CMK (cell line): ENCODE measurements at places on chromosomes 6 and 20.

- DNase-seq, result no peak
Measured at GRCh38 chr6:125050663-125051318, 88.6 kb downstream of the RNF217 start.

- DNase-seq, result no peak
Measured at GRCh38 chr6:151822252-151823111, 15.0 kb downstream of the ESR1 start.

GRCh38 chr6:105324386-105324950, 78.4 kb downstream of the PREP start:
- DNase-seq, result no peak

DNA sequence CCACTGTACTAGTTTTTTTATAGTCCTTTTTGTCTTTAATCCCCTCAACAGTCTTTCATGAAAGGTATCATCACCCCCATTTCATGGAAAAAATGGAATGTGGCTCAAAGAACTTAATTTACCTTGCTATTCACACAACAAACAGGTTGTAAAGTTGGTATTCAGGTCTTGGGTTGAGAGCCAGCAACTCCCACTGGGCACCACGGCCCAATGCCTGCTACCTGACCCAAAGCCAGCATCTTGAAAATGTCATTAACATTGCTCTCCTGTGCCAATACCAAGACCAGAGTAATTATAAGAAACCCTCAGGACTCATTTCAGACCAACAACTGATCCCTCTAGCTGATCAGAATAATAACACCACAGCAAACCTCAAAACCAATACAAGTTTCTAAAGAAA, 75.7 kb downstream of the METTL24 start:
- no peak for DNase-seq

DNA sequence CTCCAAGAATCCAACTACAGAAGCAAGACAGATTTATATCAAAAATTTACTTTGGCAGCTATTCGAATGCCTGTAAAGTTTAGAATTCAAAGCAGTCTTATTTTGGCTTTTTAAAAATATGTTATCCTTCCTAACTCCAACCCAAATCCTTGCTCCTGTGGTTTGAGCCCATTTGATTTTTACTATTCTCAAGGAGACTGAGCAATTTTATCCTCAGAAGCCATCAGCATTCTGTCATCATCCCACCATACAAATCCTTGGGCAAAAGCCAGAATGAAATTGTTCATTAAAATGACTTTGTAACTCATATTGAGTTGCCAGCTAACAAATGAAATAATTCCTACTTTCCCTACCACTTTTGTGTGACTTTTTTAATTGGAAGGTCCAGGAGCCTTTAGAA, 392.8 kb downstream of the ADGRB3 start:
- DNase-seq, result no peak

DNA sequence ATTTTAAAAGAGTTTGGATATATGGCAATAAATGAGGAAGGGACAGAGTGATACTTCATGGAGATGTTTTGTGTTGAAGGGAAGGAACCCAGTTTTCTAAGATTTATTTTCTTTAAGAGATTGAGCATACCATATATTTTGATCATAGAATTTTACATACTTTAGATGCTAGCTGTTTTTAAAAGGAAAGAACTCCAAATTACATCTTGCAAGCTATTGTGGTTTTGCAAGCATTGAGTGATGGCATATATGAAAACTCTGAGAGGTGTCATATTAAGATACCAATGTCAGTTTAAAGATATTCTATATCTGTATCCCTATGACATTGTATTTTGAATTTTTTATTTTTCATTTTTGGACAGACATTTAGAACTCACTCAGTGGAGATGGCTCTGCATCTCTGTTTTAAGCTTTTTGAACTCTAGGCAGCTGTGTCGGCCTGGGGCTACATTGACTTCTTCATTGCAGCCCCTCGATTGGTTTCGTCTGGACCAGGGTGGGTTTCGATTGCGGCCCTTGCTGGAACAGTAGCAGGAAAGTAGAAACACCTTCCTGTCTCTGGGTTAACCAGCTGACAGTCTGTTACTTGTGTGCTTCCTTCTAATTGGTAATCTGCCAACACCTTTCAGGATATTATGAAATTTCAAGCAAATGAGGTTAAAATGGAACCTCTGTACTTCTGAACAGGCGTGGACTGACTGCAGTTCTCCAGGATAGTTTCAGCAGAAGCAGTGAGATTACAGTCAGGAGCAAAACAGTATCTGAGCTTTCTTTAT, 14.0 kb downstream of the IGF2R start:
- DNase-seq, result no peak

DNA sequence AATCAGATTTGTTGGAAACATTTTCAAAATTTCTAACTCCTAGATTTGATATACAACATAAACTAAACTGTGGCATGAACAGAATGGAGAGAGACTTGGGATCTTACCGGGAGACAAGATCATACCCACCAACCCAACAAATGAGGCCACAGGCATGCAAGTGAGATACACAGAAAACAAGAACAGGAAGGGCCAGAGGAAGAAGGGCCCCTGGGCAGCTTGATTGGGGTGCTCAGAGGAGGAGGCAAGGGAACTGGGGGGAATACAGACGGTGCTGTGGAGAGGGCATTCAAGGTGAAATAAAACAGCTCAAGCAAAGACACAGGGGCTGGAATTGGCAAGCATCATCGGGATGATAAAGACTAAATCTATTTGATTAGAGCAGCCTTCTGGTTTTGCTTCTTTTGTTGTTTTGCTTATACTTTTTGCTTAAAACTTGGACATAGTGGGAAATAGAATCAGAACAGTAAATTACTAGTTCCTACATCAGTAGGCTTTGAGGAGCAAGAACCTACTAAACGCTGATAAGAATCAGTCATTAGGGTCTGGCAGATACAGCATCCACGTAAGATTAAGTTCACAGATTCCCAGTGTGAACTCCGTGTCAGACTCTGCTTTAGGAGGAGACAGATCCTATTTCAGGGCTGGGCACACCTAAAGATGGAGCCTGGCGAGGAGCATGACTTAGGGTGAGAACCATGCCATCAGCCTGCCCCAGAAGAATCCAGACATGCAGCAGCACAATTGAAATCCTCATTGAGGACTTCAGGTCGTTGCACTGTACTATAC, 3.5 kb upstream of the RAMACL start:
- peak; percentile 25 for DNase-seq

DNA sequence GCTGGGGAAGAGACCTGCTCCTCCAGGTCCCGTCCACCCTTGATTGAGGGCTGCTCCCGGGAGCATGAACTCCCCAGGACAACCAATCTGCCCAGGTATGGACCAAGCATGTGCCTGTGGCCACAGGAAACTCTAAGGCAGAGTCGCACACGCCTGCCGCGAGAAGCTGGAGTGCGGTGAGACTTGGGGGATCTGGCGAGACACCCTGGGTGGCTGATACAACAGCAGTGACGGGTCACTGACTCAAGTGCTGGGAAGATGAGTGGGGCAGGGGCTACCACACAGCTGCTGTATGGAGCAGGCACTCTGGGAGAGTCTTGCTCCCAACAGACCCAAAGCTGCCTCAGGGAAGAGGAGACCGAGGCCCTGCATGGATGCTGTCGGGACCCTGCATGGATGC, 40.1 kb downstream of the BFSP1 start:
- no peak for DNase-seq

DNA sequence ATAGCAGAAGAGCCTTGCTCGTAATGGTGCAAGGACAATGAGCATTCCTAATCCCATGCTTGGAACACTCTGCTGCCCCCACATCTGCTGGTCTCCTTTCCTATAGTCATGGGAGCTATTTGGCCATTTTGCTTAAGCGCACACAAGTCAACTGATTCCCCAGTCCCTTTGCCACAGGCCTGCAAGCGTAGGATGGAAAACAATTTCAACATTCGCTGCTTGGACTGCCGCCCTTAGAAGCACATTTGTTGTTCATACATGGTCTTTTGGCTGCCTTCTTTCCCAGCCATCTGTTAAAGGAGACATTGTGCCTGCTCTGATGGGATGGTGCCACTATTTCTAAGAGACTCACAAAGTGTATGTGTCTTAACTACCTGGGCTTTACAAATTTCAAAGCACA, 96.9 kb downstream of the RFX6 start:
- no peak for DNase-seq

- DNase-seq, result no peak
Measured at GRCh38 chr6:134503585-134504281, 185.8 kb upstream of the SGK1 start.

DNA sequence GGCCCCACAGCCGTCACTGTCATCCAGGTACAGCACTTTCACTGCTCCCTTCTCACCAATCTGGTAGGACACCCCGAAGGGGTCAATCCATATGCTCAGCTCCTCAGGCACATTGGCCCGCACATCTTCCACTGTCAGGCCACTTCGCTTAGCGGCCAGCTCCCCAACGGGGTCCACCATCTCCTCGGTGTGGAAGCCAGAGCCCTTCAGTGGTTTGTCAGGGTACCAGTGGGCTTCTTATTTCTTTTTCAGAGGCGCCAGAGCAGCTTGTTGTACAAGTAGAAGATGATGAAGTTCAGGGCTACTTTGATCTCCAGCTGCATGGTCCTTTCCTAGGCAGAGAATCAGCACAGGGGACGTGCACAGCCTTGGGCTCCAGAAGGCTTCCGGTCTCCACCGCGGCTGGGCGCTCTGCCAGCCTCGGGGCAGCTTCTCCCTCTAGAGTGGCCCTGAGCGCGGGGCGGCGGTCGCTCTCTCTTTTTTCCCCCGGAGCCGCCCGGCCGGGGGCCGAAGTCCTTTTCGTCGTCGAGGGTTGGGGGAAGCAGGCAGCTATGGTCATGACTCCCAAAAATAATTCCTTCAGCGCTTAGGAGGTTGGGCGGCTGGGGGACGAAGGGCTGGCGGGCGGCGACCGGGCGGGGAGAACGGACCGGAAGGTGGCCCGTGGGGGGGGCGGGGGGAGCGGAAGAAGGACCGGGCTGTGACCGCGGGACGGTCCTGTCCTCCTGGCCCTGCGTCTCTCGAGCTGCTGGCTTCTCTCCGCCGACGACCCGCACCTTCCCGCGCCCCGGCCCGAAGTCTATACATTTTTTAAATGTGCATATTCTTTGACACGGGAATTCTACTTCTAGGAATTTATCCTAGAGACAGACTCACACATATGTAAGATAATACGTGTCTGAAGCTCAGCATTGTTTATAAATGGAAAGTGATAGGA, 6.5 kb upstream of the ZSCAN9 start:
- DNase-seq, result peak; percentile 54

GRCh38 chr20:39282619-39283092, 320.5 kb downstream of the DHX35 start:
- DNase-seq, result no peak

GRCh38 chr6:84764332-84765049, at the start of gene TBX18:
Gene TBX18 (minus strand): TSS chr6:84764598. CDS start chr6:84764181, 417 bp downstream.
- DNase-seq, result no peak

GRCh38 chr6:83511266-83511665, 1.1 kb upstream of the PRSS35 start:
- DNase-seq, result no peak

GRCh38 chr6:78436335-78436734, 431.0 kb upstream of the IRAK1BP1 start:
- no peak for DNase-seq

GRCh38 chr6:41674231-41675000, 36.1 kb downstream of the MDFI start:
- DNase-seq, result no peak

DNA sequence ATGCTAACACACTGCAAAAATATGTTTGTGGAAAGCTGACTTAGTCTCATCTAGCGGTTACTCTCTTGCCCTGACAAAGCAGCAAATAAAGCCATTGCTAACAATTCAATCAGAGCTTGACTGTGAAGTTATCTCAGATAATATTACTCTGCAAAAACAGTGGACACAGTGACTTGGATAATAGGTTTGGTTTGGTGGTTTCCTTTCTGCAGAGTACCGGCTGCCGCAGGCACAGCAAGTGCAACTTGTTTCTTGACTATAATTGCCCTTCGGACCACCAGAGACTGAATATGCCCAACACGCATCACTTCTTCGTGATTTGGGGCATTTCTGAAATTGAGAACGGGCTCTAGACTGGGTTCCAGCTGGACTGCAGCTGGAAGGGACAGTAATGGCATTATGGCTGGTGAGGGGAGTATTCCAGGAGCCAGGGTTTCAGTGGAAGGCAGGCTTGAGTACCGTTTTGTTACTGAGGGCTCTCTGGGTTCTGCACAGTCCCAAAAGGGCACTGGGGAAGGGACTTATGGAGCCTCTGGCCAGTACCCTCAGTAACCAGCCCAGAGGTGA, 40.0 kb downstream of the DSTN start:
- DNase-seq, result no peak

GRCh38 chr6:125918681-125919566, 37.6 kb upstream of the HINT3 start:
- DNase-seq, result no peak

GRCh38 chr6:167697316-167697715, 129.4 kb upstream of the AFDN start:
- no peak for DNase-seq

DNA sequence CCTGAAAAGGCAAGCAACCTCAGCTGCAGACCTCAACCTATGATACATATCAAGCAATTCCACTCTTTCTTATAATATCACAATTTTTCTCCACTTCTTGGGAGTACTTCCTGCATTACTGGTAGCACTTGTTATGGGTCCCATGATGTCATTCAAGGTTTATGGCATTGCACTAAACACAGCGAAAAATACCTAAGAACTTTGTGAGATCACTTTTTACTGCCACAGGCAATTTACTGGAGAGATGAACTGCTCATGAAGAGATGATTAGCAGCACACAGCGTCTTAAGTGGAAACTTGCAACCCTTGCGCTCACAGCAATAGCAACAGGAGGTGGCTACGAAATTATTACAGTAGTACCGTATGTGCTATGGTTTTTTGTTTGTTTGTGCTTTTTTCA, 19.3 kb upstream of the RIMS4 start:
- no peak for DNase-seq

GRCh38 chr6:46315589-46315988, 144.8 kb upstream of the ENPP5 start:
- DNase-seq, result no peak

- DNase-seq, result no peak
Measured at GRCh38 chr20:58078741-58079522, 149.5 kb downstream of the ANKRD60 start.

DNA sequence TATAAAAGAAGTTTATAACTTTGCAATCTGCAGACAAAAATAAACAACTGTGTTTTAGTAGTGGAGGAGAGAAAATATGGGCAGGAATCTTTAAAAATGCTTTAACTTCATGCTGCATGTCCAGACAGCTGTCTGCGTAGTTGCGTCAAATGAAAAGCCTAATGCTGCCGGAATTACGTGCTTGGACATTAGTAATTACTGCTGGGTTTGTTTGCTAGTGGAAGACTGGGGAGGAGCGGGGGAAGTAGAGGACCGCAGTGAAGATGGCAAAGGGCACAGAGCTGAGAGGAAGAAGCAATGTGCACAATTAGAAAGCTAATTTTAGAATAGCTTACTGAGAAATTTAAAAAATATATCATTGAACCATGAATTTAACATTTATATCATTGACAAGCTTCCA, 2.4 kb downstream of the SNAP25 start:
- no peak for DNase-seq

GRCh38 chr6:166496460-166496859, 90.0 kb downstream of the RAMACL start:
- DNase-seq, result no peak

GRCh38 chr6:23301556-23301955, 732.2 kb downstream of the HDGFL1 start:
- no peak for DNase-seq

- DNase-seq, result no peak
Measured at GRCh38 chr20:50050660-50051308, 62.2 kb downstream of the UBE2V1 start.

- DNase-seq, result no peak
Measured at GRCh38 chr6:158283304-158283980, 28.8 kb upstream of the TULP4 start.
